Stimulated activated CD4-positive, alpha-beta T cell treated with anti-CD3 and anti-CD28 coated beads, TNF-alpha, amount 100 ng/mL, for 1 hour (primary cell): ENCODE measurements at places on chromosomes 3 and 15.

- no peak for DNase-seq
Observed at GRCh38 chr3:124429129-124429815, 301.0 kb upstream of the UMPS start.

- DNase-seq: no peak
Observed at GRCh38 chr15:66126456-66126855, 127.1 kb downstream of the MEGF11 start.

GRCh38 chr3:42819351-42819965 is 10.2 kb downstream of the ACKR2 start:
- DNase-seq: no peak

- DNase-seq: no peak
Observed at GRCh38 chr3:179068779-179069530, 2.7 kb downstream of the ZMAT3 start.

- no peak for DNase-seq
Observed at GRCh38 chr3:142337994-142338393, 109.8 kb downstream of the XRN1 start.

GRCh38 chr3:134941820-134942219 is 146.8 kb downstream of the EPHB1 start:
- no peak for DNase-seq

DNA sequence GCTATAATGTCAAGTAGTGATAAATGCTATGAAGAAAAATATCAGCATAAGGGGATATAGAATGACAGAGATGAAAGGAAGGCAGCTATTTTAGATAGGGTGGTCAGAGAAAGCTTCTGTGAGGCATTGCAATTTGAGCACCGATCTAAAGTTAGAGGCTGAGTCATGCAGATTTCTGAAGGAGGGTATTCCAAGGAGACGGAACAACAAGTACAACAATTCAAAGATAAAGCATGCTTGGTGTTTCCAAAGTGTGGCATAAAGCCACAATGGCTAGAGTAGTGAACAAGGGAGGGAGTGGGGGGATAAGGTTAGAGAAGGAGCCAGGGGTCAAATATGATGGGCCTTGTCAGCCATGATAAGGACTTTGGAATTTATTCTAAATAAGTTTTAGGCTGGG is 71.9 kb downstream of the PFN2 start:
- DNase-seq: no peak

- no peak for DNase-seq
Observed at GRCh38 chr15:70362350-70362749, 264.6 kb upstream of the TLE3 start.

DNA sequence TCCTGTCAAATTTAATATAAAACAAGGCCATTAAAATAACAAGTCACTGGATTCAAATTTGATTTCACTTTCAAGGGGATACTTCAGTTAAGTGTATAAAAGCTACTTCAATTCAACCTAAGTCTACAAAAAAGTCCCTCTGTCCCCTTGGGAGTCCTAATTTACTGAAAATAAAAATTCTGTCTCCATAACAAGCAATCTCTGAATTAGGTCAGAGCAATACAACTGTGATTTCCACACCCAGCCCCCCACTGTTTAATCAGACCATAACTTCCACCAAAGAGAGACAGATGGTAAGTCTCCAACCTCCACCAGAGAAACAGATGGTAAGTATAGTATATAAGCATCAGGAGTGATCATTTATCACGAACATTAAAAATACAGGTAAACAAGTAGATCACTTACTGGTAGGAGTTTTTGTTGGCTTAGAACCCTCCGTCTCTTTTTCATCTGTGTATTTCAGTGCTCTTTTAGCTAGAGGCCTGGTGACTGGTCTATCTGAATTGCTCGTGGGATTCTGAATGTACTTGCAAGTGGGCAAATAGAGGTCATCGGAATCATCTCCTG is 12.1 kb downstream of the SGO1 start:
- DNase-seq: no peak

DNA sequence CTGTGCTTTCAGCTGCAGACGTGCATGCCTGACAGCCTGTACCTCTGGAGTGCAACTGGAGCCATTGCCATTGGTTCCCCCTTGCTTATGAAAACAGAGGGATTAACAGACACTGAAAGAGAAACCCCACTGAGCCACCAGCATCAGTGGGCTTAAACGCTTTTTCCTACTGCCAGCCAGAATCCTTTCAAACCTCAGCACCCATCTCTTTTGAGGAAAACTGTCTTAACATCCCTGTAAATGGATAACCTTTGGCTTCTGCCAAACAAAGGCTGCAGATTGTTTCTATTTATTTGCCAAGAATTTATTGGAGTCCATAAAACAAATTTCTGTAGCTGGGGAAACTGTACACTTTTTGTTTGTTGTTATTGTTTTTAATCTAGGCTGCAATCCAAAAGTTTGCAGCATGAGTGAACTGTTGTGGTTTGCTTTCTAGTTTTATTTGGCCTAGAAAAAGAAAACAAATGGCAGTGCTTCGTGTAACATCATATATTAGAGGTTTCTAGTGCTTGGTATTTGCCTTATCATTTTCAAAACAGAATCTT is 369.2 kb upstream of the IL12A start:
- DNase-seq: no peak

GRCh38 chr3:61571516-61572336 is 10.4 kb downstream of the PTPRG start:
- no peak for DNase-seq

GRCh38 chr3:106140431-106140830 is 271.6 kb upstream of the CBLB start:
- no peak for DNase-seq

DNA sequence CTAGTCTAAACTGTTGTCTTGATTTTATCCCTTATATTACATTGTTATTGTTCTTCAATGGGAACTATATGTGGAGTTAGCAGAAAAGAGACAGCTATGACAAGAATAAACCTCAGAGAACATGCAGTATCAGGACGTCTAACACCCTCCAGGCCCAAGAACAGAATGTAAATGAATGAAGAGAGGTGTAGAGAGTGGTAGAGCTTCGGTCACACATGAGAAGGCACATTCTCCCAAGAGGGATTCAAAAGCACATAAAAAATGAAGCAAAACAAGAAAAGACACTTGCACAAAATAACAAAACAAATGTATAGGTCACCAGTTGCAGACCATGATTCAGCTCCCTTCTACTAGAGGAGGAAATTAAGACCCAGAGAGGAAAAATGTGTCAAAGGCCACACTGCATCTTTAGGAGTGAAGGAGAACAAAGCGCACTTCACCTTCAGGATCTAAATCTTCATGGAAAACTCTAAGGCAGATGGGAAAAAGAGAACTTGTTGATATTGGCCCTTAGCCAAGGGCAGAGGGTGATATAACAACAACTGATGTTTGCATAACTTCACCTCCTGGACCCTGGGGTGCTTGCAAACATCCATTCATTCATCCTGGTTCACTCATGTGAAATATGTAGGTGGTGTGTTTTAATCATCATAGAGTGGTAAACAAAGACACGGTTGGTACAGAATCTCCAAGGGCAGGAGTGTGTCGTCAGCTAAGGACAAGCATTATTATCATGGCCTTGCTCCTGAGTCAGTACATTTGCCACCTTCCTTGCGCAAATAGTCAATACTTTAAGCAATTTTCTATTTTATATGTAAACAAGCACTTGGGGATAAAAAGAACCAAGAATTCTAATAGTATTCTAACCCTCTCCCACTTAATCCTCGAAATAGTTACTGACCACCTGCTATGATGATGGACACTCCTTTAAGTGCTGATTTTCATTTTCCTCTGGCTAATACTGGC is 8.8 kb downstream of the NEK10 start:
- DNase-seq: no peak

GRCh38 chr15:98397419-98397818 is 250.9 kb upstream of the IGF1R start:
- no peak for DNase-seq

GRCh38 chr15:62782071-62782841 is 260.3 kb upstream of the TPM1 start:
- DNase-seq: no peak

GRCh38 chr15:27438403-27439375 is 467.7 kb downstream of the GABRG3 start:
- no peak for DNase-seq

DNA sequence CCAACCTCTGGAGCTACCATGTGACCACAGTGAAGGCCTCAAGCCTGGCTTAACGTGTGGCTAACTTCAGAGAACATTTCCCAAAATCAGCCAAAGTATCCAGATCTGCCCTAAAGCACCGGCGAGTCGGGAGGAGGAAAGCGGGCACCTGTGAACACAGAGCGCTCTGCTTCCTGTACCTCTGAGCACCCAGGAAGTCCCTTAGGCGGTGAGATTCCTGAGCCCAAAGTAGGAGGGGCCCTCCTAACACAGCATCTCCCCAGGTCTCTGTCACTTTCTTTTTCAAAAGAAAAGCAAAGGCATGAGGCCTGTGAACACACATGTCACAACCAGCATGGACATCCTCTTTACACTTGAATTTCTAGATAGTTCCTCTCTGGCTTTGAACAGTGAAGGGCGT is 944 bp upstream of the EIF4E3 start:
- DNase-seq: no peak

GRCh38 chr15:68809517-68809916 is 11.2 kb downstream of the ANP32A start:
- no peak for DNase-seq

DNA sequence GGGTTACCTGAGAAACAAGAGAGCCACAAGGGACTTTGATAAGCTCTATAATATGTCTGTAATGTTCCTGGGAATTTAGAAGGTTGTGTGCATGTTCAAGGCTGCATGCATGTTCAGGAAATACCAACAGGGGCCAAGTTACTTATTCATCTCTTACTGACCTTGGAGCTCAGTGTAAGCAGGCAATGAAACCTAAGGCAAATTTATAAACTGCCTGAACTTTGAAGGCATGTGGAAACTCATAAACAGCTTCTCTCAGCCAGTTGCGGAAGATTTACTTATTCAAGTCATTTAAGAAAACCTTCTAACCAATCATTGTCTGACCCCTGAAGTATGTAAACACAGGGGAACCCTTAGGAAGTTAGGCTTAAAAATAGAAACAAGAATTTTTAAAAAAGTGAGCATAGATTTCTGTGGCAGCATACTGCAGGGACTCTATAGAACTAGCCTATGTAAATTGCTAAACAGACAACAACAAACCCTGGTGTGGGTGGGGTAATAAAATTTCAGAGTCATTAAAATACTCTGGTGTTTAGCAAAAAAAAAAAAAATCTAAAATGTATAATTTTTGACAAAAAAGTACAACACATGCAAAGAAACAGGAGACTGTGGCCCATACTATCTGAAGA is 57.2 kb downstream of the SLC15A2 start:
- no peak for DNase-seq

- no peak for DNase-seq
Observed at GRCh38 chr3:194817936-194818335, 132.3 kb downstream of the FAM43A start.

- DNase-seq: no peak
Observed at GRCh38 chr3:170953736-170954135, 45.3 kb upstream of the EIF5A2 start.

DNA sequence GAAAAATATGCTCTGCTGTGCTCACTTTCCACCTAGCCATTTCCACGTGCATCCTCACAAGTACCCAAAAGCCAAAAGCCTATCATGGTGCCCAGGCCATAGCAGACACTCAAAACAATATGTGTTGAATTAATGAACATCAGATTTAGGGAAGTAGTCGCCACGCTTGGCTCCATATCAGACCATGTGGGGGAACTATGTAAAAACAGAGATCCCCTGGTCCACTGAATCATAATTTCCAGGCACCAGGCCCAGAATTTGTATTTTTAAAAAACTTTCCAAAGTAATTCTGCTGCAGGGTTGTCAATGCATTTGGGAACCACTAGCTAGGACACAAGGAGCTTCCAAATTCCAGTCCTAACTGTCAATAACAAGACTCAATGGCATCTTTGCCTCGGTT is 77.3 kb downstream of the CNTN3 start:
- no peak for DNase-seq

- DNase-seq: no peak
Observed at GRCh38 chr3:54476891-54477290, 354.5 kb downstream of the CACNA2D3 start.

DNA sequence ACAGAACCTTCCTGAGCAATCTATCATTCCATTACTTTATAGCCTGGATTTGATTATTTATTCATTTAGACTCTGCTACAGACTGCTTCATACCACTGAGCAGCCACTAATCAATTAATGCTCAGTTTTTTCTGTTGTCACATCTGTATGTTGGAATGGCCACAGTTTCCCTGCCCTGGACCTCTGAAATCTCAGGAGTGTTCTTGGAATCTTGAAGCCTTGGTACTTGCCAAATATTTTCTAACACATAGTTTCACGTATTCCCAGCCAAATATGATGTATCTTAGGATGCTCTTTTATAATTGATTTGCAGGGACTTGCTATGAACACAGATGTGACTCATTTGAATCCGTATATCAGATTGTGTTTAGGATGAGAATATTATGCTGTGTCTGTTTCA is 225.8 kb downstream of the TAFA4 start:
- DNase-seq: no peak

- DNase-seq: no peak
Observed at GRCh38 chr3:49793486-49794085, 6.1 kb downstream of the CDHR4 start.

DNA sequence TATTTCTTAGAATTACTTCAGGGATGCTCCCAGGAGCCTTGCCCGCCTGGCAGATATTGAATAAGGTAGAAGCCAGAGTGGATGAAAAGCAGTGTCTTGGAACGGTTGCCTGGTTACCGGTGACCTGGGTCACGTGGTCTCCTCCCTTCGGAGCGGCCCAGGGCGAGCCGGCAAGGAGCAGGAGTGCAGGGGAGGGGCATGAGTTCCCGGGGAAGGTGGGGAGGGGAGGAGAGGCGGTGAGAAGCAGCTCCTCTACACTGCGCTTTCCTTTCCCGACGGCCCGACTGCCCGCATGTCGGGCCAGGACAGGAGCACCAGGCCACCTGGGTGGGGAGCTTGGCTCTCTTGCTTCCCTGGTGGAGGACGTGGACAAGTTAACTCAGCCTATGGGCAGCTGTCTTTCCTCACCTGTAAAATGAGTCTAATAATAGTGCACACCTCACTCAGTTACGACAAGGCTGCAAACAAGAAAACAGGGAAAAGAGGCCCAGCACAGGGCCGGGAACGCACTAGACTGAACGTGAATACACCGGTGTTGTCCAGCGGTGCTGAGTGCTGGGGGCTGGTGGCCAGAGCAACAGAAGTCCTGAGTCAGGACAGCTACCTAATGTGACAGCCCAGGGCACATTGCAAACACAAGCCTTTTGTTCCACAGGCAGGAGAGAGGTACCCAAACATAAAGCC is 198.3 kb downstream of the ADAMTS9 start:
- DNase-seq: no peak

GRCh38 chr15:81188354-81188753 is 8.3 kb upstream of the IL16 start:
- DNase-seq: no peak

- DNase-seq: no peak
Observed at GRCh38 chr3:100581650-100582049, 27.8 kb upstream of the ADGRG7 start.

GRCh38 chr15:75646944-75647364 is 758 bp upstream of the SNX33 start:
- no peak for DNase-seq
